Fibroblast of skin of abdomen (primary cell): ENCODE measurements at places on chromosomes 3 and 15.

DNA sequence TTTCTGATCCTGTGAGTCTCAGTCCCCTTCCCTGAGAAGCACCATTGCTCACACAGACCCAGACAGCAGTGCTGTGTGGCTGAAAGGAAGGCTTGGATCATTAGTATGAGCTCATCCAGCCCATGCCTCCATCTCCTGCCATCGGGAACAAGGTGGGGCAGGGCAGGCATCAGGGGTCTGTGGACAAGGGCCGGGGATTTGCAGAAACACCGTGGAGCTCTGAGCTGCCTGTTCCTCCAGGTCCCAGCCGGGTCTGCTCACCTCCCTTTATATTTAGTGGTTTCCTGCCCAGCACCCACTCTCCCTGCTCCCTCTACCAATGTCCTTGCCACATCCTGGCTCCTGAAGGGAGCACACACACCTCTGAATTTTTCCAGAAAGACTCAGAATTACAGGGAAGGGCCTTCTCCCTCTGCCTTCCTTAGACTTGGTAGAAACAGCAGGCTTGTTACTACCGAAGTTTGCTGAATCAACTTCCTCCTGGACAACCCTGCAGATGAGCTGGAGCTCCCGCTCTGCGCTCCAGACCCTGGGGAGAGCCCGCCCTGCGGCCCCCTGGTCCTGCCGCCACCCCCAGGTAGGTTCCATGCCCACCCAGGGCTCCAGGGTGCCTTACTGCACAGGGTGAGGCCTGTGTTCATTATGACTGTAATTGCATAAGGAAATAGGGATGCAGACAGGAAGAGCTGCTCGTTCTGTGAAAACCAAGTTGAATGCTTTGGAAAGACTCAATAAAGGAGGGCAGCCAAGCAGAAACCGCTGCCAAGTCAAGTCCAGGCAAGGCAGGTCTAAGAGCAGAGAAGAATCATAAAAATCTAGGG, 128.1 kb downstream of the NSMCE3 start:
- no peak for DNase-seq

GRCh38 chr3:58333206-58334012, 717 bp downstream of the PXK start:
- no peak for DNase-seq

DNA sequence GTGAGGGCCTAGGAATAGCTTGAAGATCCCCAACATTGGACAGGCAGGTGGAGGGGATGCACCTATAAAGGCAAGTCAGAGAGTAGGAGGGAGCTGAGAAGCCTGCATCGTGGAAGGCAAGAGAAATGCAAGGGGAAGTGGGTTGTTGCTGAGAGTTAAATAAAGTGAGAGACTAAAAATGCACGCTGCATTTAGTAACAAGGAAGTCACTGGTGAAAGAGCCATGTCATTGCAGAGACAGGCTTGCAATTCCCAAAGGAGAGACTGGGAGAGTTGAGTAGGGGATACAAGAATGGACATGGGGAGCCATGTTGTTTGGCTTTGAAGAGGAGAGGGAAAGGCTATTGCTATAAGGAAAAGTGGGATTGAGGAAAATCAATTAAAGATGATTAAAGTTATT, 77.0 kb upstream of the HEG1 start:
- DNase-seq = no peak

GRCh38 chr3:13064159-13064868, 8.9 kb downstream of the IQSEC1 start:
- DNase-seq = no peak

DNA sequence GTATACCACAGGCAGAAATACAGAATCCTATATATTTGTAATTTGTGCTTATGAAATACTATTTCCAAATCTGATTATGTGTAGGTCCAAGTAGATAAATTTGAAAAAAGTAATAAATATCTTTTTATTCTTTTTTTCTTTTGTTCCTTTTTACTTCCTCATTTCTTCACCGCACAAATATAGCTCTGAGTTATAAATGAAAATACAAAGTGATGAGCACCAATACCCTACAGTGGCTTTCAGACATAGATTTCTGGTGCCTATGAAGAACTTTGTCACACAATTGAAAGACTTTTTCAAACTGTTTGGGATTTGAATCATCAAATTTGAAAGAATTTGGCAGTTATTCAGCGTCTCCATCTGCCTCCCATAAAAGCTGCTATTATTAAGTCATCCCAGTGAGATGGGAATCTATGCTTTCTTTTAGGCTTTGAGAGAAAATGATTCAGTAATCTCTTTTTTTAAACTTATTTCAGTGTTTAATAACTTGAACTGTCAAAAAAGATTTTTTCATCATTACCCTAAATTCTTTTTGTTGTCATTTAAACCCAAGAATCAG, 363.6 kb upstream of the GOLIM4 start:
- peak; percentile 67 for DNase-seq

GRCh38 chr15:72168131-72168807, 29.3 kb downstream of the GRAMD2A start:
- DNase-seq = peak; percentile 49

DNA sequence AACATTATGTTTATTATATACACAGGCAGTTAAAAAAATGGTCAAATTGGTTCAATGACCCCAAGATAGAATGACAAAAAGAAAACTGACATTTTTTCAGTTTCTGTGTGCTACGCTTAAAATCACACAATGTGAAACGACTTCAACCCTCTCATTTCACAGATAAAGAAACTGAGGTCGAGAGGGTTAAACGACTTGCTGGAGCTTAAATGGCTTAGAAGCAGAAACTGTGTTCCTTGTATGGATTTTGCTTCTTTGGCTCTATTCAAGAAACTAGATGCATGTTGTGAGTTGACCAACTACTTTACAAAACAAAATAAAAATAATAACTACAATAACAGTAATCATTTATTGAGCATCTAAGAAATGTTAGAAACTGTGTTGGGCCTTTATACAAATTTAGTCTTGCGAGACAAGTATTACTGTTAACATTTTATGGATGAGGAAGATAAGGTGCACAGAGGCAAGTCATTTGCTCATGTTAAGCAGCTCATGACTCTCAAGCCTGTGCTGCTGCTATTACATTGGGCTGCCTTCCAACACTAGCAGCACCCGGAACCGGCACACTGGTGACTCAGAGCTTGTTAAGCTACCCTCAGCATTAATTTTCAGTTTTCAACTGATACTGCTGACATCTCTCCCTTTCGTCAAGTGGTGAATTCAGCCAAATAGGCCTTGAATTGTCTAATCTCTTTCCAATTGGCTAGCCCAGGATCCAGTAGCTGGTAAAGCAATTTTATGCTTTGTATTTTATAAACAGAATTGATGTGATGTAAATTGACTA, 487.6 kb downstream of the NAALADL2 start:
- peak; percentile 96 for DNase-seq

DNA sequence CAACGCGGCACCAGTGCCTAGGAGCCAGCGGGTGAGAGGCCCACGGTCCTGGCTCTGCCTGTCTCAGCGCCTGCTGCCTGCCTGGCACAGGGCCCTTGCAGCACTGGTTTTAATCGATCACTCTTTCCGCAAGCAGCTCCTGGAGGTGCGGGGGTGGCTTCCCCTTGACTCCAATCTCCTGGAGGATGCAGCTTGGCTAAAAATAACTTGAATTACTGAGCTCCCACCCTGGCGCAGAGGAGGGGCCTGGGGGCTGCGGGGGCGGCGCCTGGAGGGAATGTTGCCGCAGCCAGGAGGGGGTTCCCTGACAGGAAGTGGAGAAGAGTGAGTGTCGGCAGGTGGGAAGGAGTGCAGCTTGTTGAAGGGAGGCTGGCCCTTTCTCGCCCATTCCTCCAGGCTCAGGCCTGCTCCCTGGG, 9.9 kb upstream of the RPL29 start:
- peak; percentile 71 for DNase-seq

GRCh38 chr15:95019907-95020306, 788.5 kb downstream of the MCTP2 start:
- no peak for DNase-seq

DNA sequence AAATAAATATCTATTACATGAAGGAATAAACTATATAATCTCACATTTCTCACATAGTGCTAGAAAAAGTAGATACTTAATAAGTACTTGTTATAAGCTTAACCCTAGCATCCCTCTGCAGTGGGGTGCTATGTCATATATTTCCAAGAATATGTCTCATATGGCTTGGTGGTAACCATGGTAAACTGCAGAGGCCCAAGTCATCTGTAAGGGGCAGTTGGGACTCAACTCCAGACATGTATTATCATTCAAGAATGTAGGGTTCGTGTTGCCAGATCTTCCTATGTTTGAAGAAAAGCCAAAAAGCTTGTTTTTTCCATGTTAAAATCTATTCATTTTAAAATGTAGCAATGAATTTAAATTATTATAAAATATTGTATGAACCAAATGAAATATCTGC, 46.2 kb downstream of the ZNF385D start:
- peak; percentile 44 for DNase-seq

- no peak for DNase-seq
Measured at GRCh38 chr3:5006755-5007202, 27.5 kb downstream of the BHLHE40 start.

DNA sequence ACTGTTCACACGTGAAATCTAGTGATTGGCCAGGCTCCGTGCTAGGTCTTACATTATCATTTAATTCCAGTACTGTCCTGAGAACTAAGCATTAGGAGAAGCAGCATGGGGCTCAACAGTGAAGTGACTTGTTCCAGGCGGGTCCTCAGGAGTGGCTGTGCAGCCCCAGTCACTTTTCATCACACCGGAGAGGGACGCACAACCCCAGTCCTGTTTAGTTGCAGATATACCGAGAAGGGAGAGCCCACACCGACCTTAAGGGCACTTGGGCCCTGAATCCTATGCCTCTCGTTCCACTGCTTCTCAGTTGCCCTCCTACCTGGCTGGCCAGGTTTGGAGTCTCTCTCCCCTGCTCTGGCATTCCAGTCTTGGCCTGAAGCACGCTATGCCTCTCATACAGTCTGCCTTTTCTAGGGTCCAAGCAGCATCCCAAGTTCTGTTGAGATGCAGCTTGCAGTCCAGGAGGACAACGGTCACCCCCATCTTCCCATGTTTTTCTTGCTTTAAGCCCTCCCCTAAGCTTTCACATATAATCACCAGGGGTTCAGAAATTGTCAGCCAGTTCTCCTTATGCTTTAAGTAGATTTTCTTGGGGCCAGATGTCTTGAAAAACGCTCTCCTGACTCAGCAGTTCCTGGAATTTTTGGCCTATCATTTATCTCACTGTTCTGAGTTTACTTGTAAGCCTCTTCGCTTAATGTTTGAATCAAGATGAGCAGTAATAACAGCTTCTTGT, 10.1 kb downstream of the FAM131A start:
- peak; percentile 55 for DNase-seq

DNA sequence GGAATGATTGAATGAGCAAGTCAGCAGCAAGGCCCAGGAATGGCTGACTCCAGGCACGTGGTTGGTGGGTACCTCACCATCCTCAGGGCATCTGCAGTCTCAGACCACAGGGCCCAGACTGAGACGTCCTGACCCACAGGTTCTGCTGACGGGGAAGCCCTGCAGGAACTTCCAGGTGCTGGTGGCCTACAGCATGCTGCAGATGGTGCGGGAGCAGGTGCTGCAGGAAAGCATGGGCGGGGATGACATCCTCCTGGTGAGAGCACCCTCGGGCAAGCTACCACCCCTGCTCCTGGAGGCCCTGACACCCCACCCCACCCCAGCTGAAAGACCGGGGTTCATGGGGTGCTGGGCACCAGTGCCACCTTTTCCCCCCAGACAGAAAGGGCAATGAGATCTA, 14.1 kb downstream of the TBC1D21 start:
- DNase-seq = no peak

DNA sequence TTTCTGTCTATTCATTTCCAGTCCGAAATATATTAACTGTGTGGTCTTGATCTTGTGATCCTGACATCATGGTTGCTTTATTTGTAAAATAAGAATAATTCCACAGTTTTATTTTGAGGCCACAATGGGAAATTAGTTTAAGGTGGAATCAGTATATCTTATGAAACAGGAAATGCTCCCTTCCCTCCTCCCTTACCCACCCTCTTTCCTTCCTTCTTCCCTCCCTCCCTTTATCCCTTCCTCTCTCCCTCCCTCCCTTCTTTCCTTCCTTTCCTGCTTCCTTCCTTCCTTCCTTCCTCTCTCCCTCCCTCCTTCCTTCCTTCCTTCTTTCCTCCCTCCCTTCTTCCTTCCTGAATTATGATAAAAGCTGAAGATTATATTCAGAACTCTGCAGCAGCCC, 452.3 kb downstream of the NAALADL2 start:
- DNase-seq = no peak

DNA sequence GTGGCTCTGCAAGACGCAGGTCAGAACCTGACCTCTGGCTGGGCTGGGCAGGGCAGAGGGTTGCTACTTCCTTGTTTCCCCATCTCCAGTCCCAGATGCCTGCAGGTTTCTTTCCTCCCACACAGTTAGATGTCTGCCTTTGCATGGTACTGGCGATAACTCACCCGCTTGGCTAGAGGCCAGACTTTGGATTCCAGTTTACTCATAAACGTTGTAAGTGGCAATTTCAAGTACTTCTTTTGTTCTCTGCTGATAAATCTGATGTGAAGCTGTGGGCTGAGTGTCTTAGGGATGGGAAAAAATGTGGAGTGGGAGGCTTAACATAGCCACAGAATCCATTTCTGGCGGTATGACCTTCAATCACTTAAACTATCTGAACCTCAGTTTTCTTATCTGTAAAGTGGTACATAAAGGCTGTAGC, 194.2 kb downstream of the EBLN2 start:
- DNase-seq = peak; percentile 74
